T1000 (cell line): ENCODE measurements at places on chromosomes 3 and 15.

GRCh38 chr3:8557298-8557697 lies 55.7 kb downstream of the LMCD1 start:
- no peak for DNase-seq

DNA sequence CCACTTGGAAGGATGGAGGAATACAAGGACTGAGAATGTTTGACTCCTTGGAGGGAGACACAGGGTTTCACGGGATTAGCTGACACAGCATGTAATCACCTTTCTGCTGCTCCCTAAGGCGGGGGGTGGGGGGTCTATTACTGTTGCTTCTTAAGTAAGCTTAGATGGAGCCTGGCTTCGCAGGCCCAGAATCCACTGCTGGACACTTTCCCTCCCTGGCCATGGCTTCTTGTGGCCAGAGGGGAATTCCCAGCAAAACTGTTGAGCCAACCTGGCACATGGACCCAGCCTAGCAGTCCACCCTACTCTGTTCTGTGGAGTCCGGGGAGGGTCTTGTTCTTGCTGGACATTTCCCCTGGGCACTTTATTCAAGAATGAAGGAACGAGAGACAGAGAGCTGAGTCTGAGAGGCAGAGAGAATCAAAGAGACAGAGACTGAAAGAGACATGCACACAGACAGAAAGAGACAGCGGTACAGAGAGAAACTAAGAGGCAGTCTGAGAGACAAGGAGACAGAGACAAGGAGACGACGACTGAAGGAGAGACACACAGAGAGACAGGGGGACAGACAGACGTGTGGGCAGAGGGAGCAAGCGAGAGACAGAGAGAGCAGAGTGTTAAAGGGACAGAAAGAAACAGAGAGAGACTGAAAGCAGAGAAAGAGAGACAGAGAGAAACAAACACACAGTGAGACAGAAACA lies 55.6 kb upstream of the DLG1 start:
- no peak for DNase-seq

DNA sequence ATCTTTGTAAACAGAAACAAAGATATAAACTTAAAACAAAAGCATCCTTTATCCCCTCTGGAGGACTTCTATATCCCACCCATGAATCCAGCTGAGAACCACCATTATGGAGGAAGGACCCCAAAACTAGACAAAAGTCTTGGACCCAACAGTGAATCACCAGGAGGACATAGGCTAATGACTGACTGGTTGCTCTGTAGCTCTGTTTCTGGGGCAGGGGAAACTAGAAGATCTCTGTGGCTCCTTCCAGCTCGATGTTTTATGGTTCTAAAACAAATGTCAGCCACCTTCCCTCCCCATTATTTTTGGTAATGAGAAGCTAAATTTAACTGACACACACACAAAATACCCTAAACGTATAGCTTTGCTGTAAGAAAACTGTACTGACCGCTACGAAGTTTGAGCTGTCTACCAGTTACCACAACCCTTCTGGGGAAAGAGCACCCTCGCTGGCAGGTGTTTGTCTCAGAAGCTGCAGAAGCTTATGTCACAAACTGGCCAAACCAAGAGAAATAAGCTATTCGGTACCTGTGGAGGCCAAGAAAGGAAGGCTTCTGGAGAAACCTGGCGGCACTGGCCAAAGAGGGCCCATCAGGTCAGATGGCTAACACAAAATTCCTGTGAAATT lies 36.4 kb downstream of the MB21D2 start:
- DNase-seq: no peak

DNA sequence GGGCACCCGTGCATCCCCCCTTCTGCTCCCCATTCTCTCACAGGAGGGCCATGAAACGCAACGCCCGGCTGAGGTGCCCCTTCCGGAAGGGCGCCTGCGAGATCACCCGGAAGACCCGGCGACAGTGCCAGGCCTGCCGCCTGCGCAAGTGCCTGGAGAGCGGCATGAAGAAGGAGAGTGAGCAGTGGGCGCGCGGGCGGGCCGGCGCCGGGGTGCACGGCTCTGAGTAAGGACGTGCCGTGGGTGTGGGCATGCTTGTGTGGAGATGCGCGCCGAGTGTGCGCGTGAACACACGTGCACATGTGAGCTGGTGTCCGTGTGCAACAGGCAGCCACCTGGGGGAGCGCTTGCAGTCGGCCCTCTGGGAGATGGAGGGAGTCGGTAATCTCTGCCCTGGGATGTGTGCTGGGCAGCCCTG lies 28.1 kb downstream of the NR1I2 start:
- no peak for DNase-seq
